ENCODE measurements at places on chromosomes 4 and X.

- no peak for DNase-seq
Observed at GRCh38 chrX:31497086-31497485, 425.2 kb upstream of the FTHL17 start.

- no peak for DNase-seq
Observed at GRCh38 chr4:110704748-110705439, 82.0 kb upstream of the PITX2 start.

- no peak for DNase-seq
Observed at GRCh38 chrX:151754641-151755215, 20.2 kb downstream of the CNGA2 start.

- DNase-seq, result no peak
Observed at GRCh38 chrX:47633689-47634590, 4.2 kb upstream of the CFP start.

- DNase-seq, result no peak
Observed at GRCh38 chr4:155972098-155972497, 18.4 kb upstream of the CTSO start.

- peak; percentile 80 for DNase-seq
Observed at GRCh38 chrX:123959281-123960063, 2.0 kb upstream of the STAG2 start.

DNA sequence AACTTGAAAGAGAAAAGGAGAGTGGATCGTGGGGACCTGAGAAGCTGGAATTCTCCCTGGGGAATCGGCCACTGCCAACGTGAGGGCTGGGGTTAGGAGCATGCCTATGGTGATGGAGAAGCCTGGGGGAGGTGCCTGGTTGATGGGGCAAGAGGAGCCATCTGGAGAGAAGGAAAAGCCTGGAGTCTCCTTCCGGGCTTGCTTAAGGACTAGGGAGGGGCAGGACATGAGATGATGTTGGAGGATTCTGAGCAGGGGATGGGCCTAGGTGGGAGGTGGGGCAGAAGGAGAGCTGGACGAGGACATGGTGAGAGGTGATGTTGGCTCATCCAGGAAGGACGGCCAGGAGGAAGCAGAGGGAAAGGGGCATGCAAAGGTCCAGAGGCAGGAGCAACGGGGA lies 35.0 kb upstream of the GYG2 start:
- no peak for DNase-seq

DNA sequence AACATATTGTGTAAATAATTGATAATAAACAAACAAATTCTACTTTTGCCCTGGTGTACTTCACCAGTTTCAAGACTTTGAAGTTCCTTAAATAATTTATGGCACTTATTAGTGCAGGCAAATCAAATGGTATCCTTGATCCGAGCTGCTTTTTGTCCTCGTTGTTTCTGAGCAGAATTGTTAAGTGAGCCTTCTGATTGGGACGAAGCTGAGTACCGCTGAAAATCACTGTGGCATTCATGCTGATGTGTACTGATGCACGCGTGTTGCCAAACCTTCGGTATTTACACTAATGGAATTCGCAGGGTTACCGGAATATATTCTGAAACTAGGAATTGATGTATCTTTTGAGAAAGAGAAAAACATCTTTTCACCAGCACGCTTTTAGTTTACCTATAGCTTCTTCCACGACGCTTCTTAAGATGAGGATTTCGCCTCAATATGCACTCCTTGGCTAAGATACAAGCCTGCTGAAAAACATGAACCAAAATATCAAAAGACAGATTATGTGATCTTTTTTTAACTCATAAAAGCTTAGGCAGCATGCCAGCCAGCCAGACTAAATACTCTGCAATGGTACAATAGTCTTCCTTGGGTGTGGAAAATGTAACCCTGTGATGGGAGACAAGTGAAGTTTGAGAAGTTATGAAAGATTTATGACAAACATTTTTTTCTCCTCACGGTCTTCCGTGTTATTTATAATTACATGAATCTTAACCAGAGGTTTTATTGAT lies 48.9 kb upstream of the TENM3 start:
- no peak for DNase-seq

DNA sequence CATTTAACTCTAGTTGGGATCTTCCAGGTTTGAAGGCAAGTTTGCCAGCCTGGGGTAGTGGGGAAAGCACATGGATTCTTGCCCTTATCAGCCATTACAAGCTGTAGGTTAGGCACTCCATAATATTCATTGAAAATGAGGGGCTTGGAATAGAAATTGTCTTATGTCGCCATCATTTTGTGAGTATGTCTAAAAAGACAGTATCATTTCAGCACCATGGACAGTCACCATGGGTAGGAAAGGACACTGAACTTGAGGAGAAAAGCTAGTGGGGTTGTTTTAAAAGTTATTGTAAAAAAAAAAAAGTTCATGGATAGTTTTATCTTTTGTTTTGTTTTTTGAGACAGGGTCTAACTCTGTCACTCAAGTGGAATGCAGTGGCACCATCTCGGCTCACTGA lies 356.1 kb downstream of the HNRNPD start:
- DNase-seq, result no peak

- no peak for DNase-seq
Observed at GRCh38 chr4:29131304-29131703, 1588.9 kb upstream of the PCDH7 start.

DNA sequence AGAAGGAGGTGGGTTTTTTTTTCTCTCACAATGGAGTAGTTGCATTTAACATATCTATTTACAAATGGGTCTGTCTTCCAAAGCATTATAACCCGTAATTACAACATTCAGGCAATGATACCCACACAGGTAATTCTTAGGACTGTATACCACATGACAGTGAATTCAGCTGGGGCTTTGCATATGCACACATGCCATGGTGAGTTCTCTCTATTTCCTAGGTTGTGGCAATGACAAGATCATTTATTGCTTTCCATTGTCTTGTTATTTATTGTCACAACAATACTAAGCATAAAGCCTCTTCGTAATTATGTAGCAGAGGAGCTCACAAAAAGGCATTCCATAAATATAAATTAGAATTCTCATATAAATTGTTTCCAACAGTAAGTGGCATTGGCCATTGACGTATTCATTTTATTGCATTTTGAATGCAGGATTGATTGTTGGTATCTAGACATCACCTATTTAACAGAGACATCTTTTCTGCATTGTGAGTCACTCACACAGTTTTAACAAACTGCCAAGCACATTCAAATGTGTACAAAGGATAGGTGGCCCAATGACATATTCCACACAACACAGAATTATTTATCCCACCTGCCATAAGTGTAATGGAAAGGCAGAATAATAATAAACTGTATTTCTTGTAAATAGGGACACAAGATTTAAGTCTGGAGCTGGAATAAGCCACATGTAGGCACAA lies 390.7 kb upstream of the GALNT7 start:
- DNase-seq, result no peak

DNA sequence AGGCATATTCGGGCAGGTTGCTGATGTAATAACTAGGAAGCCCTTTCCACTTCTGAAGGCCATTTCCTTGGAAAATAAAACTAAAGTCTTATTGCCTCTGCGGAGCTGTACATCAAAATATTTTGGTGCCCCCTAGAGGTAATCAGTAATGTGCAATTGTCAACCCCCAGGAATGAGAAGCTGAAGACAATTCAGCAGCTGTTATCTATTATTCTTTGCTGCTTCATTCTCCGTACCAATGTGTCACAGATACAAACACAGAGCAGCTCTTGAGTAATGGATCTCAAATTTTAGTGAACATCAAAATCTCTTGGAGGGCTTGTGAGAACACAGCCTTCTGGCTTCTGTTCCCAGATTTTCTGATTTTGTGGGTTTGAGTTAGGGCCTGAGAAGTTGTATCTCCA lies 3.5 kb upstream of the SLIT2 start:
- no peak for DNase-seq

- no peak for DNase-seq
Observed at GRCh38 chrX:11908371-11908770, 150.3 kb downstream of the MSL3 start.

- no peak for DNase-seq
Observed at GRCh38 chrX:150118476-150118875, 180.2 kb upstream of the EOLA2 start.

DNA sequence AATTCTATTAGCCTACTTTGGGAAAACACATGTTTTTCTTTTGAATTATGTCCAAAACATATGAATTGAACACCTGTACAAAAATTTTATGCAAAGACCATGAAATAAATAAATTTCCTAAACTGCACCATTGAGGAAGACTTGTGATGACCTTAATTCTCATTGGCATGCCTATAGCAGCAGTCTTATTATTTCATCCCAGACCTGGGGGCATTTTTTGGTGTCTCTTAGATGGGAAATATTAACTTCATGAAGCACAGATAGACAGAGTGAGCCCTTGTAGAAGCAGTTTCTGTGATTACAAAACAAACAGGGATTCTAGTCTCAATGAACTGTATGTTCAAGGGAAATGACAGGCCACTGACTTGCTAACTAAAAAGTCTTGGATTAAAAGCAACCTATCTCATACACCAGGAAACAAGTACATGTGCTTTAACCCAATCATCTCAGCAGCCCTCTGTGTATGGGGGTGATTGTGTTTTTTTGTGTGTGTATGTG lies 32.0 kb upstream of the HPGD start:
- no peak for DNase-seq

GRCh38 chr4:77169481-77169880 lies 12.5 kb downstream of the CCNG2 start:
- DNase-seq, result no peak

- no peak for DNase-seq
Observed at GRCh38 chrX:130340271-130340670, 552 bp downstream of the SLC25A14 start.

DNA sequence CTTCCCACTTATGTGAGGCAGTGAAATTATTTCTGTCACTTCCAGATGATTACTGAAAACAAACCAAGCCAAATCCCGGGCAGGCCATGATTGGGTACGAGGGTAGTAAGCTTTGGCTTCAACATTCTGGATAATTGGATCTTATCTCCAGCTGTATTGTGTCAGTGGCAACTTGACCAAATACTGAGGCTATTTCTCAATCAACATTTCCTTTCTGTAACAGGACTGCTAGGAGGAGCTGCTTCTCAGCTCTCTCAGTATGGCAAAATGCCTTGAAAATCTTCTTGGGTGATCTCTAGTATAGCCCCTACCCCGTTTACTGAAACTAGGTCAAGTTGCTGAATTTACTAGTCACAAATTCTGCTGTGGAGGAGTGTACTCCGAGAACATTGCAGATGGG lies 169.3 kb upstream of the FRMPD4 start:
- DNase-seq, result no peak

DNA sequence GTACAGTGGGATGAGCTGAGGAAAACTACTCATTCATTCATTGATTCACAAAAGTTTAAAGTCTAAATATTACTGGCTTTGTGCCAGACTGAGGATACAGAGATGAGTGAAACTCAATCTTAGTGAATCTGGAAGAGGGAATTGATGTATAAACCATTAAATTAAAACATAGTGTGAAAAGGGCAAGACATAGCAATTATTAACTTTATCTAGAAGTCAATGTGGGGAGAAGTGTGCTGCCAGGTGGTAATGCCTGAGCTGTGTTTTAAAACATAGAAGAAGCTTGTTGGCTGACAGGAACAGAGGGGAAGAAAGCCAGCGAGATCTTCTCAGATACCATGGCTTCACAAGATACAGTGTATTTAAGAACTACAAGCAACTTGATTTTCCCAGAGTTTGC lies 153.4 kb downstream of the BMPR1B start:
- no peak for DNase-seq

DNA sequence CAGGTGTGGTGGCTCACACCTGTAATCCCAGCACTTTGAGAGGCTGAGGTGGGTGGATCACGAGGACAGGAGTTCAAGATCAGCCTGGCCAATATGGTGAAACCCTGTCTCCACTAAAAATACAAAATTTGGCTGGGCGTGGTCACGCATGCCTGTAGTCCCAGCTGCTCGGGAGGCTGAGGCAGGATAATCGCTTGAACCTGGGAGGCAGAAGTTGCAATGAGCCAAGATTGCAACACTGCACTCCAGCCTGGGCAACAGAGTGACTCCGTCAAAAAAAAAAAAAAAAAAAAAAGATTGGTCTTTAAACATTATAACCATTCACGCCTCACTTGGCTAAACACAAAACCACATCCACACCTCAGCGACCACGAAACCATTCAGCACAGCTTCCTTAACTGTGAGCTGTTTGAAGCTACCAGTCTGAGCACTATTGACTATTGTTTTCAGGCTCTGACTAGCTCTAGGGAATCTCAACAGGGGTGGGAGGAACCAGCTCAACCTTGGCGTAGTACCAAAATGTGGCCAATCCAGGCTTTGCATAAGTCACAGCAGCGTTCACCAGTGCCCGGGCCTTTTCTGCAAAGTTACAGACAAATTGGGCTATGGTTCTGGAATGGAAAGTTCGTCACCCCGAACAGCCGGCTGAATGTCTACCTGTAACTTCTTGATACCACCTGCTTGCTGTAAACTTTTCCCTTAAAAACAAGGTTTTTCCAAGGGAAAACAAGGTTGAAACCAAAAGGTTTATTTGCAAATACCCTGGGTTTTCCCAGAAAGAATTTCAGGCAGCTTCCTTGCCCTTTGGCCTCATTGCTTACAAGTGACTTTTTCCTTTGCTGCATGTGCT lies 73.6 kb upstream of the DHX15 start:
- no peak for DNase-seq

- no peak for DNase-seq
Observed at GRCh38 chr4:138030375-138030774, 211.8 kb downstream of the SLC7A11 start.

DNA sequence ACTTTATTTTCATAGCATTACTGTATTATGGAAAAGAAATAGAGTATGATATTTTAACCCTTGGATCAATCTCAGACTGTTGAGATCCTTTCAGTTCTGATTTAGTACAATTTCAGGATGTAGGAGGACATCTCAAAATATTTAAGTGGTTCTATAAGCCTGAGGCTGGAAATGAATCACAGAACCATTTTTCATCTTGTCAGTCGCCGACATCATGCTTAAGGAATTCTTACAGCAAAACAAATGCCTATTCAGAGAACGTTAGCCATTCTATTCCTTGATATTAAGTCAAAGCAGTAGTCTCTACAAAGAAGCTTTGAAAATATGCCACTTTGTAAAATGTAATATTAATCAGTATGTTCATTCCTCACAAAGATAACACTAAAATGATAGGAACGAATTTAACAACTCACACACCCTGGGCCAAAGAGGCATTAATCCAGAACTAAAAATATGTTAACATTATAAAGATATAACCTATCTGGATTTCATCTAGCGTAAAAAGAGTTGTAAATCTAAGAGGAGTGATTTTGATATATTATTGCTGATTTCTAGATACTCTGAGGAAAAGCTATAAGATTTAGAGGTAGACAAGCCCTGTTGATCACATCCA lies 152.0 kb downstream of the GASK1B start:
- no peak for DNase-seq

DNA sequence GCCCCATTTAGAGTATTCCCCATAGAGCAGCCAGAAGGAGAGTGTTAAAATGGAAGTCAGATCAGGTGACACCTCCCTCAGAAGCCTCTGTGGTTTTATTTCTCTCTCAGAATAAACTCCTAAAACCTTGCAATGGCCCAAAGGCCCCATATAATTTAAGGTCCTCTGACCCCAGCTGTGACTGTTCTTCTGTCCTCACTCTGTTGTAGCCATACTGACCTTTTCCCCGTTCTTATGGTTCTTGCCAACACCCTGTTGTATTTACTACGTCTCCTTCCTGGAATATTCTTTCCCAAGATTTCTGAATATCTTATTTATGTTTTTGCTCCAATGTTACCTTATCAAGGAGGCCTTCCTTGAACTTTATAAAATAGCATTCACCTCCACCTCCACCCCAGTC lies 18.0 kb downstream of the ADH7 start:
- DNase-seq, result no peak

- no peak for DNase-seq
Observed at GRCh38 chrX:103685396-103685795, 1.1 kb downstream of the MORF4L2 start.

- DNase-seq, result no peak
Observed at GRCh38 chrX:101749436-101749835, 89.8 kb upstream of the ARMCX2 start.
